ENCODE measurements at places on chromosomes 2 and 18. TPM values are rescaled to one million over a fixed set of nuclear protein-coding genes. Genes with fewer than 3 reads are reported as not detected.

UGT1A8 gene
- total RNA-seq: not detected

LCT gene
- 0.29 TPM for total RNA-seq

RIT2 gene
- total RNA-seq: not detected

SCYGR2 gene
- total RNA-seq: not detected

CYP1B1 gene
- 19.4 TPM for total RNA-seq

LOXHD1 gene
- not detected for total RNA-seq

LDLRAD4 gene
- total RNA-seq: 27.3 TPM
